ENCODE measurements at places on chromosomes 16 and 17.

- peaks cover 40% of the 10 kb centered on the region for H3K4me1 ChIP-seq
- no peak for DNase-seq
- H3K36me3 ChIP-seq, result peaks cover 24% of the 10 kb centered on the region
- no peak overlapping the region for H3K27ac ChIP-seq
- H3K27me3 ChIP-seq, result no peaks in the 10 kb centered on the region
Measured at GRCh38 chr16:57993438-57993837, 7.0 kb downstream of the ZNF319 start.

DNA sequence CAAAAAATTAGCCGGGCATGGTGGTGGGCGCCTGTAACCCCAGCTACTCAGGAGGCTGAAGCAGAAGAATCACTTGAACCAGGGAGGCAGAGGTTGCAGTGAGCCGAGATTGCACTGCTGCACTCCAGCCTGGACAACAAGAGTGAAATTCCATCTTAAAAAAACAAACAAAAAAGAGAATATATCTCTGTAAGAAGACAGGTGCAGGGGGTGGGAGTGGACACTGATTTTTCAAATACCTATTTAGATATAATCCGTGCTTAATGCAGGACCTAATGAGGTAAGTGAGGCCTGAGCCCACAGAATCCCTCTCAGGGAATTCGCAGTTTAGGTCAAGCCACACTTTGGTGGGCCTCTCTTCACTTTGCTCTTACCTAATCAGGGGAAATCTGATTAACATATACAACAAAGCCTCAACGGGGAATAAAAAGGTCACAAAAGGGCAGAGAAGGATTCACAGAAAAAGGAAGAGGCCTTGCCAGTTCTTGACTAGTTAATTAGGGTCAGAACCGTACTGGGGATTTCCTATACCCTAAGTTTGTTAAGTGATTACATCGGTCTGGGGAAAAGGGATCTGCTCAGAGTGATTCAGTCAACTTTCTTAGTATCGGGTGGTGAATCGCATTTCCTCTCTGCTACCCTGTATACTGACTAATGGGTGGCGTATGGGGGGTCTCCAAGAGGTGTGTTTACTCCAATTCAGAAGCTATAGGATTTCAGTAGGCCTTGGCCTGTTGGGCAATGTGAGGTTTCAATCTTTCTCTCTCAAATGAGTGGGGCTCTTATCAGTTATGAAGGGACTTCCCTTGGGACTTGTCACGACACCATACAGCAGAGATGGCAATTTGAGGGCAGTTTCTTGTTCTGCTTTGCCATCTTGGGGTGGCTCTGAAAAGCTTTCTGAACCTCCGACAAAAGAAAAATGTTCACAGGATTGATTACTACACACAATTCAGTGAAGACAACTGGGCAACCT lies 1.9 kb upstream of the NFAT5 start:
- no peak for DNase-seq
- H3K27ac ChIP-seq, result peak overlapping the region; percentile 96
- H3K36me3 ChIP-seq, result peaks cover 17% of the 10 kb centered on the region

- no peak overlapping the region for H3K27ac ChIP-seq
- DNase-seq, result no peak
- H3K36me3 ChIP-seq, result peaks cover 10% of the 10 kb centered on the region
Measured at GRCh38 chr17:73250851-73251640, 10.6 kb downstream of the CPSF4L start.

DNA sequence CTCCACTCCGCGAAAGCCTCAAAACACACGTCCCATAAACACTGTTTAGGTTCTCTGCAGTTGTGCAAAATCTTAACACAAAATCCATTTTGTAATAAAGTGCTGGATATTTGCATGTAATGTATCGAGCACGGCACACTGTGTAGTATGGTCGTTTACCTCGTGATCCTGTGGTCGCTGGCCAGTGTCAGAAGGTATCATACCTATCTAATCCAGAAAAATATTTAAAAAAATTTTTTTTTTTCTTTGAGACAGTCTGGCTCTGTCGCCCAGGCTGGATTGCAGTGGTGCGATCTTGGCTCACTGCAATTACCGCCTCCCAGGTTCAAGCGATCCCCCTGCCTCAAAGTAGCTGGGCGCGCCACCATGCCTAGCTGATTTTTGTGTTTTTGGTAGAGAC lies 996 bp downstream of the RPL38 start:
- H3K36me3 ChIP-seq, result peaks cover 46% of the 10 kb centered on the region
- peaks cover 35% of the 10 kb centered on the region for H3K27me3 ChIP-seq
- DNase-seq, result no peak
- H3K4me1 ChIP-seq, result peaks cover 42% of the 10 kb centered on the region
- H3K4me3 ChIP-seq, result peak overlapping the region; percentile 97

GRCh38 chr17:72162569-72162968 lies 41.7 kb downstream of the SOX9 start:
- no peak overlapping the region for H3K4me3 ChIP-seq
- no peak overlapping the region for H3K27ac ChIP-seq
- H3K27me3 ChIP-seq, result no peaks in the 10 kb centered on the region
- no peaks in the 10 kb centered on the region for H3K4me1 ChIP-seq
- no peaks in the 10 kb centered on the region for H3K36me3 ChIP-seq

- no peak for DNase-seq
- H3K4me1 ChIP-seq, result peaks cover 45% of the 10 kb centered on the region
- H3K27me3 ChIP-seq, result no peaks in the 10 kb centered on the region
- H3K27ac ChIP-seq, result no peak overlapping the region
- peaks cover 5% of the 10 kb centered on the region for H3K36me3 ChIP-seq
Measured at GRCh38 chr16:25064937-25065336, 46.6 kb upstream of the LCMT1 start.

DNA sequence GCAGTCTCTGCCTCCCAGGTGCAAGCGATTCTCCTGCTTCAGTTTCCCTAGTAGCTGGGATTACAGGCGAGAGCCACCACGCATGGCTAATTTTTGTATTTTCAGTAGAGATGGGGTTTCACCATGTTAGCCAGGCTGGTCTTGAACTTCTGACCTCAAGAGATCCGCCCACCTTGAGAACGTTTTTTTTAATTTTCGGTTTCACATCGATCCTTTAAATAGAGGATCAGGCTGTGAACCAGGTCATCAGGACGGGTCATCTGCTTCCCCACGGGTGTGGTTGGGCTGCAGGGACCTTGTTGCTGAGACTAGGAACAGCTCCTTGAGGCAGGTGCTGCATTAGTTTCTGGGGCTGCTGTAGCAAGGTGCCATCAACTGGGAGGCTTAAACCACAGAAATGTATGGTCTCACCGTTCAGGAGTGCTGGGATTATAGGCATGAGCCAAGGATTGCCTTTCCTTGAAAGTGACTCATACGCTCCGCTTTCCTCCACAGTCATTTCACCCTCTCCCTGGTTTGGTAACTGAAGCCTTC lies 7.9 kb upstream of the NAGPA start:
- H3K4me3 ChIP-seq, result no peak overlapping the region
- H3K27ac ChIP-seq, result no peak overlapping the region
- no peak for DNase-seq
- peaks cover 13% of the 10 kb centered on the region for H3K27me3 ChIP-seq
- H3K4me1 ChIP-seq, result no peaks in the 10 kb centered on the region

- H3K36me3 ChIP-seq, result no peaks in the 10 kb centered on the region
- no peaks in the 10 kb centered on the region for H3K4me1 ChIP-seq
- peaks cover 19% of the 10 kb centered on the region for H3K27me3 ChIP-seq
- H3K27ac ChIP-seq, result no peak overlapping the region
Measured at GRCh38 chr17:38469875-38470274, 41.6 kb downstream of the ARHGAP23 start.

- H3K36me3 ChIP-seq, result peaks cover 1% of the 10 kb centered on the region
- H3K4me3 ChIP-seq, result no peak overlapping the region
- H3K4me1 ChIP-seq, result peaks cover 11% of the 10 kb centered on the region
- DNase-seq, result no peak
- no peaks in the 10 kb centered on the region for H3K27me3 ChIP-seq
Measured at GRCh38 chr16:17101646-17102045, 369.1 kb downstream of the XYLT1 start.

DNA sequence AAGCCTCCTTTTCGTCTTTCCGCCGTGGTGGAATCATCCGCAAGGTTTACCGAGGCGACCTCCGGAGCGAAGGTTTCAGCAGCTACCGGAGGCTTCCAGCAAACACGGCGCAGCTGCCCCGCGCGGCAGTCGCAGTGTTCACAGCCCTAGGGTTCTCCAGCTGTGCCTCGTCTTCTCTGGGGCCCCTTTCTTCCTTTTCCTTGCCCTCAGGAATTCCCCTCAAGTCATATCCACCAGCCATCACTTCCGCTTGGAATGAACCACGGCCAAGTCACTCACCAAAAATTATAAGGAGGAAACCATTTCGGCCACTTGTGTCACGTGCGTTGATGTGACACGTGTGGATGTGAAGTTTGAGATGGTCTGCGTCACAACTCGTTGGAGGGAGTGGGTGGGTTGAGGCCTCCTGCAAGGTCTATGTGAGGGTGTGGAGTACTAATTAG lies 636 bp upstream of the ERN1 start:
- DNase-seq, result peak; percentile 27
- H3K4me3 ChIP-seq, result peak overlapping the region; percentile 77
- peak overlapping the region; percentile 93 for H3K27ac ChIP-seq
- peaks cover 43% of the 10 kb centered on the region for H3K4me1 ChIP-seq

GRCh38 chr17:75806822-75807500 lies 22.4 kb downstream of the UNK start:
- H3K36me3 ChIP-seq, result peaks cover 9% of the 10 kb centered on the region
- no peak overlapping the region for H3K4me3 ChIP-seq
- no peaks in the 10 kb centered on the region for H3K27me3 ChIP-seq
- peaks cover 5% of the 10 kb centered on the region for H3K4me1 ChIP-seq
- DNase-seq, result no peak

DNA sequence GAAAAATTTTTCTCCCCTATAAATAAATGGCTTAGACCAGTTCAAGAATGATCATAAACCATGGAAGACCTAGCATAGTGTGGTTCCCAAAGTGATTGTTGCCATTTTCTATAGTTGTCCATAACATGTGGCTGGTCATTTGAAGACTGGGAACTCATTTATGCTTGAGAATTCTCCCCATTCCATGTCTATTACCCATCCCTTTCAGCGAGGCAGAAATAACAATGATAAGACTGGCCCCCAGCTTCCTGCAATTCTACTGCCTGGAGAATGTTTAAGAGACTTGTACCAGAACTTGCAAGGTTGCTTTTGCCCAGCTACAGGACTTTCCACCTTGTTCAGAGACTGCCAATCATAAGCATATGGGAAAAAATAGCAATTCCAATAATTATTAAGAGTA lies 146.5 kb upstream of the CDH11 start:
- H3K36me3 ChIP-seq, result no peaks in the 10 kb centered on the region
- H3K27ac ChIP-seq, result no peak overlapping the region
- no peak for DNase-seq
- H3K27me3 ChIP-seq, result no peaks in the 10 kb centered on the region

- H3K36me3 ChIP-seq, result no peaks in the 10 kb centered on the region
- no peak overlapping the region for H3K27ac ChIP-seq
- DNase-seq, result no peak
- H3K27me3 ChIP-seq, result peaks cover 45% of the 10 kb centered on the region
- H3K4me3 ChIP-seq, result no peak overlapping the region
Measured at GRCh38 chr16:77951788-77952187, 70.6 kb upstream of the CLEC3A start.

GRCh38 chr17:80807882-80808281 lies 183.8 kb upstream of the CHMP6 start:
- H3K27me3 ChIP-seq, result no peaks in the 10 kb centered on the region
- no peak overlapping the region for H3K27ac ChIP-seq
- H3K36me3 ChIP-seq, result peaks cover 3% of the 10 kb centered on the region

GRCh38 chr17:16293931-16294330 lies 59.3 kb downstream of the CENPV start:
- no peak for DNase-seq
- H3K27ac ChIP-seq, result no peak overlapping the region
- peaks cover 12% of the 10 kb centered on the region for H3K4me1 ChIP-seq
- H3K4me3 ChIP-seq, result no peak overlapping the region
- H3K27me3 ChIP-seq, result no peaks in the 10 kb centered on the region

DNA sequence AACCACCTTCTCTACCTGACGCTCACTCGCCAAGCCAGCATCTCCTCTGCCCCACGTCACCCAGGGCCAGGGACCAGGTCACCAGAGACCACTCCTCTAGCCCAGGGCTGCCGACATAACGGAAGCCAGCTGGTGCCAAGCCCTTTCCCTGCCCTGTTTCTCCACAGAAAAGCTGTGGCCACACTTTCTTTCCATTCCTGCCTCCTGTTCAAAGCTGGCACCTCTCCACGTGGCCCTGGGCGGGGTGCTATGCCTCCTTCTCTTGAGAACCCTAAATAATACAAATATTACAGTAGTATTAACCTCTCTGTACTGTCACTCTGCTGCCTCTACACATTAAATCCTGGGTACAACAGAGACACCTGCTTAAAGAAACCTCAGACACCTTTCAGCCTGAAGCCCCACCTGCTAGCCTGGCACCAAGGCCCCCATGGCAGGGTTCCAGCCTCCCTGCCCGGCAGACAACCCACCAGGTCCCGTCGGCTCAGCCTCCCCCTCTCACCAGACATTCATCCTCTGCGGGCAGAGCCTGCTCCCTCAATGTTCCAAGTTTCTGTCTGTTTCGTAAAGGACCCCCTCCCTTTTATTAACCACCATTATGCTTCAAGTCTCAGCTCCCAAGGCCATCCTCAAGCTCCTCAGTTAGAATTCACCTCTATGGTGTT lies 62.3 kb downstream of the TIMM22 start:
- H3K27ac ChIP-seq, result peak overlapping the region; percentile 10
- no peak overlapping the region for H3K4me3 ChIP-seq
- peaks cover 7% of the 10 kb centered on the region for H3K4me1 ChIP-seq

- no peaks in the 10 kb centered on the region for H3K27me3 ChIP-seq
- H3K36me3 ChIP-seq, result no peaks in the 10 kb centered on the region
- no peaks in the 10 kb centered on the region for H3K4me1 ChIP-seq
- H3K4me3 ChIP-seq, result no peak overlapping the region
- H3K27ac ChIP-seq, result no peak overlapping the region
Measured at GRCh38 chr17:72409405-72410002, 288.7 kb downstream of the SOX9 start.

GRCh38 chr16:4026854-4027253 lies 89.4 kb downstream of the ADCY9 start:
- no peak overlapping the region for H3K4me3 ChIP-seq
- no peaks in the 10 kb centered on the region for H3K27me3 ChIP-seq
- no peaks in the 10 kb centered on the region for H3K36me3 ChIP-seq
- H3K4me1 ChIP-seq, result peaks cover 25% of the 10 kb centered on the region
- no peak for DNase-seq
- no peak overlapping the region for H3K27ac ChIP-seq

- peaks cover 29% of the 10 kb centered on the region for H3K27me3 ChIP-seq
- no peaks in the 10 kb centered on the region for H3K4me1 ChIP-seq
- DNase-seq, result no peak
- H3K4me3 ChIP-seq, result no peak overlapping the region
- no peaks in the 10 kb centered on the region for H3K36me3 ChIP-seq
- no peak overlapping the region for H3K27ac ChIP-seq
Measured at GRCh38 chr16:85697431-85697830, 8.7 kb upstream of the GINS2 start.

Data from central memory CD8-positive, alpha-beta T cell (primary cell).